ENCODE measurements at places on chromosomes 13 and 19. TPM values are rescaled to one million over a fixed set of nuclear protein-coding genes. Genes with fewer than 3 reads are reported as not detected.

CAPN12 gene
- total RNA-seq: 1.0 TPM

CD37 gene
- total RNA-seq: not detected

ZNF566 gene
- total RNA-seq: 7.2 TPM

ETHE1 gene
- 114 TPM for total RNA-seq

CLEC11A gene
- 0.50 TPM for total RNA-seq

LRRC8E gene
- total RNA-seq: 14.2 TPM

HSH2D gene
- total RNA-seq: under 0.01 TPM

ZSCAN4 gene
- not detected for total RNA-seq

FBN3 gene
- total RNA-seq: not detected

F2RL3 gene
- 1.0 TPM for total RNA-seq

CYP2B6 gene
- total RNA-seq: not detected

TPP2 gene
- 46.5 TPM for total RNA-seq

ZNF256 gene
- 5.8 TPM for total RNA-seq

MYH14 gene
- total RNA-seq: 4.5 TPM

TJP3 gene
- total RNA-seq: 0.50 TPM

PTH2 gene
- total RNA-seq: not detected

CASP14 gene
- total RNA-seq: 2.2 TPM

CCNA1 gene
- total RNA-seq: 15.9 TPM

OLFM4 gene
- not detected for total RNA-seq

SLC15A1 gene
- not detected for total RNA-seq

GPR18 gene
- total RNA-seq: not detected

FBXO27 gene
- total RNA-seq: 9.9 TPM

LIM2 gene
- not detected for total RNA-seq

ZNF136 gene
- total RNA-seq: 6.7 TPM

FCER2 gene
- not detected for total RNA-seq
